ENCODE measurements at places on chromosomes 11 and 22.

DNA sequence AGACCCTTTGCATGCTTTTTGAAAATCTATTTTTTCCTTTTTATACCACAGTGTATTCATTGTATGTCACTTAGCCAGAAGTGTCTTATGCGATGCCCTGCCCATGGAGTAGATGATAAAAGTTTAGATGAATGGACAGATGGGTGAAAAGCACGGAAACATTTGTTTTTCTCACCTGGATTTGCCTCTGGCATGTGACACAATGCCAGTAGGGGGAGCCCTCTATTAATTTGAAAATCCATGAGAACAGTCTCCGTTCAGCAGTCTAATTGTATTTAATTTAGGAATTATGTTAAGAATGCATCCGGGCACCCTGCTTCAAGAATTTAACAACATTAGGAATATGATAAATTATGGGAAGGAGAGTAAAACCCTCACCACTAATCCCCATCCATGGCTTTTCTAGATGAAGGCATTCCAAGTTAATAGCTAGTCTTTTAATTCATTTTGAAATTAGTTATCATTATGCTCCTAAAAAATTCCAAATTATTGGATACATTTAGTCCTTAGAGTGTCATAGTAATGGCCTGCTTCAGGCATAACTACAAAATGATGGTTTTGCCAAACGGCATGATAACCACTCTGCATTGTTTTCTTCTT is 55.3 kb upstream of the ALKBH3 start:
- DNase-seq: no peak

DNA sequence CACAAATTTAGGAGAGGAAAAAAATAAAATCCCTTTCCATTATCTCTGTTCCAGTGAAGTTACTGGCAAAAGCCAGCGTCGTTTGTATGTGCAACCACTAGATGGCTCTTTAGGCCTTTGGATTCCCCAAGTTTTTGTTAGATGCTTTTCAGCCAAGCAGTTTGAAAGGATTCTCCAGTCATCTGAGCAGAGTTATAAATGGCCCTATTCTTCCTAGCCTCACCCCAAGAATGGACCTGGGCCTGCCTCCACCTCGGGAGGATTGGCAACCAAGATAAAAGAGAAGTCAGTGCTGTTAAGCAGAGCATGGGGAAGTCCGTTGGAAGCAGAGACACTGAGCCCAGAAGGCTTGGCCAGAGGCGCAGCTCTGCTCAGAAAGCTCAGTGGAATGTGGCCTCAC is 15.4 kb downstream of the FAM181B start:
- no peak for DNase-seq

DNA sequence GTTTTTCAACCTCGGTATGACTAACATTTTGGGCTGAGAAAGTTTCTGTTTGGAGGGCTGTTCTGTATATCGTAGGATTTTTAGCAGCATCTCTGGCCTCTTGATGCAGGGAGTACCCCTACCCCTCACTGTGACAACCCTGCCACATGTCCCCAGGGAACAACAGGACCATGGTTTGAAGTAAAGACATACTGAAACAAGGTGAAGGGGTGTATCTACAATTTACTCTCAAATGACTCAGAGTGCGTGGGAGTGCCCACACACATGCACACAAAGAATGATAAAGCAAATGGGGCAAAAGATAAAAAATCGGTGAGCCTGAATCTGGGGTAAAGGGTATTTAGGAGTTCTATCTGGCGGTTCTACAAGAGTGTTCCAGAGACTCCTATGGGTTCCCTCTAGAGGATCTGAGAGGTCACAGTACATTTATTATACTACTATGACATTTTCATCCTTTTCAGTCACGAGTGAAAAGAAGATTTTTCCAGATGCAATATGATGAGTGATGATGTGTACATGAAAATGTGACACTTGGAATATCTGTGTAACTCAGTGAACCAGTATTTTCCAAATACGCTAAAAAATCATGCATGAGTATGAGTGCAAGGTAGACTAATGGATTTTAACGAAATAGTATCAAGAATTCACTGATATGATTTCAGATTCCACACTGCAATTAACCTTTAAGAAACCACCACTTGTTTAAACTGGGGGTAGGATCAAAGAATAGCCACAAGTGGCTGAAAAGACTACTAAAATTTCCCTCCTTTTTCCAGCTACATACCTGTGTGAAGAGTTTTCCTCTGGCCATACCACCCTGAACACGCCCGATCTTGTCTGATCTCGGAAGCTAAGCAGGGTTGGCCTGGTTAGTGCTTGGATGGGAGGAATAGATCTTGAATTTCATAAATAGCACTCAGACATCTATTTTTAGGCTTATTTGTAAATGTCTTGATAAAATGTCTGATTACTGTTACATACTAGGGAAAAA is 56.3 kb upstream of the YPEL1 start:
- DNase-seq: no peak

- no peak for DNase-seq
Observed at GRCh38 chr11:134017511-134018430, 51.1 kb upstream of the JAM3 start.

DNA sequence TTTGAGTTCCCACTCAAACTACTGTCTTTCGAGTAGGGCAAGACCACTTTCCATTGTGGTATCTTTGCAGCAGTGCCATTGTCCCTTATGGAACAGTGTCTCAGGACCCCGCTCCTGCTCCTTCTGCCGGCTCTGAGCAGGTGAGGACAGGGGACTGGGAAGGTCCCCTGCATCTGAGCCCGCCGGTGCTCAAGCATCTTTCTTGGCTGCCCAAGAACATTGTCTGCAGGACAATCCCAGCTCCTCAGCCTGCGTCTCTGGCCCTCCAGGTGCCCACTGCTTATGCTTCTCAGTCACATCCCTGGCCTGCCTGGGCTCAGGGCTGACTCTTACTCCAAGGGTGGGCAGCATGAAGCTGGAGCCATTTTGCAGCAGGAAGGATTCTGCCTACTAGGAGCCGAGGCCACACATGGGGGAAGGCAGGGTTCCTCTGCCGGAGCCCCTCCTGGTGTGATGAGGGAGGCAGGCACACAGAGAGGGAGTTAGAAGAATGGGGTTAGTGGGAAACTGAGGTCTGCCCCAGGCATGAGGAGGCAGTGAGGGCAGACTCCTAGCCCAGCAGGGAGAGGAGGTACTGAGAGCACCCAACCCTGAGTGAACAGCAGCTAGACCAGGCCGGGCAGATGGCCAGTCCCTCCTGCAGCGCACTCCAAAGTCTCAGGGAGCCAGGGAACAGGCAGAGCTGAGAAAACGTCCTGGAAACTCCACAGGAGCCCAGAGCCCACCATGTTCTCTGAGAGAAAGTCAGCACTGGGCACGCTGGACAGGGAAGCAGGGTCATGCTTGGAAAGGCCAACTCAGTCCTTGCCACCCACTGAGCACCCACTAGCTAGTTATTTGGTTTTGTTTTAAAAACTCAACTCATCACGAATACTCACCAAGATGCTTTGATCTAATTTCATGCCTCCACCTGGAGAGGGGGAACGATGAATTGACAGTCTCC is 7.5 kb upstream of the PPARA start:
- no peak for DNase-seq

- DNase-seq: no peak
Observed at GRCh38 chr11:121105481-121106195, 4.6 kb downstream of the TECTA start.

- DNase-seq: peak; percentile 40
Observed at GRCh38 chr22:50738649-50739227, 734 bp downstream of the ACR start.

GRCh38 chr11:60928563-60929001 is 4.3 kb downstream of the TMEM132A start:
- DNase-seq: no peak

DNA sequence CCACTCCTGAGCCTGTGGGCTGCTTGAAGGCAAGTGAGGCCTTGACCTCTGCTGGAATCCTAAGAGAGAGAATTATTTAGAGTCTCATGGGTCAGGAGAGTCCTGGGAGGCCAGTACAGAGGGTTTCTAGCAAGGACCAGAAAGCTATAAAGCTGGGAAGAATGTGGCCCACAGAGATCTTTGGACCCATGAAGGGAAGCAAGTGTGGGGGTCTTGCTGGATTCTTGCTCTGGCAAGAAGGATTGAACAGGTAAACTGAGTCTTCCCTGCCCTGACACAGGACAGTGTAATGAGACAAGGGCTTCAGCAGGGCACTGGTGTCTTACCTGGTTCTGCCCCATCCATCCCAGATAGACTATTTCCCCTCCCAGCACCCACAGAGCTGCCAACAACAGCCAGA is 18.4 kb downstream of the EIF3F start:
- DNase-seq: no peak

GRCh38 chr11:33128739-33129138 is 32.5 kb downstream of the CSTF3 start:
- no peak for DNase-seq

DNA sequence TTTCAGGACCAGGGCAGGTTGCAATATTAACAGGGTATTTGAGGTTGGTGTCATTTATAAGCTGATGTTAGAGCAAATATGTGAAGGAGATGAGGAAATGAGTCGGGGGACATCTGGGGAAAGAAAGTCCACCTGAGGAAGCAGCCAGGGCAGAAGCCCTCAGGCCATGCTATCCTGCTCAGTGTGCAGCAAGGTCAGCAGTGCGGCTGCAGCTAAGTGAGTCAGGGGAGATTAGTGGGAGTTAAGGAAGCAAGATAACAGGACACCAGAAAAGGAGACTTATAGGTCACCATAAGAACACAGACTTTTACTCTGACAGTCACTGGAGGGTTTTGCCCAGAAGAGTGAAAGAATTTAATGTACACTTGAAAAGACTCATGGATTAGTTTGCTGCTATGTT is 468.9 kb downstream of the NTM start:
- no peak for DNase-seq

- no peak for DNase-seq
Observed at GRCh38 chr22:26304730-26305129, 124.3 kb upstream of the ASPHD2 start.

DNA sequence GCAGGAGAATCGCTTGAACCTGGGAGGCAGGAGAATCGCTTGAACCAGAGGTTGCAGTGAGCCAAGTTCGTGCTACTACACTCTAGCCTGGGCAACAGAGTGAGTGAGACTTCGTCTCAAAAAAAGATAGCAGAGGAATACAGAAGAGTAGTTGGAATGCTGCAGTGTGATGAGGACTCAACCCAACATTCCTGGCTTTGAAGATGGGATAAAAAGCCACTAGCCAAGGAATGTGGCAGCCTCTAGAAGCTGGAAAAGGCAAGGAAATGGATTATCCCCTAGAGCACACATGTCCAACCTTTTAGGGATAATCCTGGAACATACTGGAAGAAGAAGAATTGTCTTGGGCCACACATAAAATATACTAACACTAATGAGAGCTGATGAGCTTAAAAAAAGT is 13.9 kb downstream of the SLC25A17 start:
- DNase-seq: no peak

DNA sequence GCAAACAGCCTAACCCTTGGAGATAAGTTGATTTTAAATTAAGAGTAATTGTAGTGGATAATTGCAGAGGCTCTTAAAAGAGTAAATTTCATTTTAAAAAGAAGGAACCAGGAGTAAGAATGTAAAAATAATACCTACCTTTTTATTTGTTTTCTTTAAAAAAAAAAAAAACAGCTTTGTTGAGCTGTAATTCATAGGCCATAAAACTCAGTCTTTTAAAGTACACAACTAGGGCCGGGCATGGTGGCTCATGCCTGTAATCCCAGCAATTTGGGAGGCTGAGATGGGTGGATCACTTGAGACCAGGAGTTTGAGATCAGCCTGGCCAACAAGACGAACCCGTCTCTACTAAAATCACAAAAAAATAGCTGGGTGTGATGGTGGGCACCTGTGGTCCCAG is 42.4 kb downstream of the MTMR3 start:
- DNase-seq: no peak

DNA sequence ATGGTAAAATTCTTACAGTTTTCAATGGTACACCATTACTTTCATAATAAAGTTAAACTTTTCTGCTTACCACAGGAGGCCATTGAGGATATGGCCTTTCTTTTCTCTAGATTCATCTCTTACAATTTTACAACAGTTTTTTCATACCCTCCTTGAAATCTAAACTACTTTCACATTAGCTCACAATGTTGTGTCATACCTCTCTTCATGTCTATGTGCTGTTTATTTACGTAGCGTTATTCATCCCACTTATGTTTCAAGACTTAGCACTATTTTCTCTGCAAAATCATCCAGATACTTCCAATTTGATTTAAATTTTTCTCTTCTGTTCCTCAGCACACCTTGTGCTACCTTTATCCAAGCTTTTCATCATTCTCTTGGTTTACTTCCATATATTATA is 123.3 kb downstream of the METTL15 start:
- DNase-seq: no peak

DNA sequence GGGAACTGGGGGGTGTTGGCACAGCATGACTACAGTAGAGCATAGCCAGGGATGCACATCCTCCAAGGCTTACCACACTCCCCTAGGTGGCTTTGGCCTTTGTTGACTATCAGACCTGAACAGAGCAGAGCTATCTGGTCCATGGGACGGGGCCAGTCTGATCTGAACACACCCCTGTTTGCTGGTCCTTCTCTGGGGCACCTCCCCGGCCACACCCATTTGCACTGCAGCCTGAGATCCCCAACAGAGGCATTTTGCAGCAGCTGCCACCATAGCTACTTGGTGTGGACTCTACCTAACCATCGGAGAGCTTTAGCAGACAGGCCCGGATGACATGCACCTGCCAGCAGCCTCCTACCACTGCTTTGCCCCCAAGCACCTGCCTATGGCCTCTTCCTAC is 75.8 kb upstream of the NOX4 start:
- DNase-seq: no peak

GRCh38 chr22:28112548-28113043 is 193.5 kb upstream of the PITPNB start:
- DNase-seq: no peak

GRCh38 chr22:41725510-41726110 is 26.3 kb downstream of the MEI1 start:
- no peak for DNase-seq

- DNase-seq: no peak
Observed at GRCh38 chr11:115324581-115325432, 179.4 kb downstream of the CADM1 start.

GRCh38 chr11:112961751-112962578 is 745 bp downstream of the NCAM1 start:
- DNase-seq: peak; percentile 77

DNA sequence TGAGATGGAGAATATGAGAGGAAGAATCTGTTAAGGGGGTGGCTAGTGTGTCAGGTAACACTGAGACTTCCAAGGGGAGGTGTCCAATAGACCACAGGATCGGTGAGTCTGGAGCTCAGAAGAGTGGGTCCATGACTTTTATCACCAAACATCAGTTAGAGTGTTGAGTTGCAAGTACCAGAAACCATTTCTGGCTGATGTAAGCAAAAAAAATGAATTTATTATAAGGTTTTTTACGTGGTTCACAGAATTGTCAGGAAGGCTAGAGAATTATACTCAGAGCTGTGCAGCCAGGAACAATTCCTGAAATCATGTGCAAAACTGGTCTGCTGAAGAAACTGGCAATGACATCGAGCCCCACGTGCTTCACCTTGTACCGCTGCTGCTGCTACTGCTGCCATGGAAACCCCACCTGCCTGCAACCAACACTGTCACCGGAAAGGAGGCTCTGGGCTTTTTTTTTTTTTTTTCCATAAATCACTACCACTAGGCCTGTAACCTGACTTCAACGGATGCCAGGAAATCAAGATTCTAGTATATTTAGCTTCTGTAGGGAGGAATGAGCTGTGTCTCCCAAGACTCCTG is 16.6 kb upstream of the STK33 start:
- DNase-seq: no peak

Measured in left forelimb (tissue), 1 donor.